ENCODE measurements at places on chromosomes 2 and 18. TPM values are rescaled to one million over a fixed set of nuclear protein-coding genes. Genes with fewer than 3 reads are reported as not detected.

DNA sequence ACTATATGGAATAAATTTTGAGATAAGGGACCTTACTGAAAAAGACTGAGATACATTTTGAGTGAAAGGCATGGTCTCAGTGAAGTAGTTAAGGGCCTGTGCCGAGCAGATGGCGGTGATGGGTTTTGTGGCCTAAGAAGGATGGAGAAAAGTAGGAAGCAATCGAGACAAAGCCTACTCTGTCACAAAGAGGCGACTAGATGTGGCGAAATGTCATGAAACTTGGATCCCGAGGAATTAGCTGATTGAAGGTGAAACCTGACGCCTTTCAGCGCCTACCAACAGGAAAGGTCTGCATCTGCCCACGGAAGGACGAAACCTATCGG is 558 bp upstream of the CEP192 start:
- H3K27me3 ChIP-seq: no peaks in the 10 kb centered on the region
- H3K36me3 ChIP-seq: no peaks in the 10 kb centered on the region
- peak overlapping the region; percentile 97 for H3K4me3 ChIP-seq

DNA sequence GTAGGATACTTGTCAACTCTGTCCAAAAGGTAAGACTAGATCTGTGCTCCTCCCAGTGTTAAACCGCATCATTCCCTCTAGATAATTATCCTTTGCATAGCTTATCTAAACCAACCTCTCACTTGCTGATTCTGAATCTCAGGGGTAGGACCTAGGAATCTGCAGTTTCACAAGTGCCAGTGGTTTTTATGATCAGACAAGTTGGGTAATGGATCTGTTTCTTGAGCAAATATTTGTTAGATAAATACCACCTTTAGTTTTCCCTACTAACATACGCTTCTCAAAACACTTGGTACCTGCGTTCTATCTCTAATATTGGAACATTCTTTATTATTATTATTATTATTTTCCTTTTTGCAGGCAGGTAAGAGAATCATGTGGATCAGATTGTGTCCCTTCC is 439.9 kb downstream of the PTPRM start:
- no peaks in the 10 kb centered on the region for H3K4me1 ChIP-seq
- DNase-seq: no peak
- H3K27ac ChIP-seq: no peak overlapping the region
- H3K36me3 ChIP-seq: no peaks in the 10 kb centered on the region

- no peaks in the 10 kb centered on the region for H3K27me3 ChIP-seq
- no peak overlapping the region for H3K27ac ChIP-seq
- no peaks in the 10 kb centered on the region for H3K36me3 ChIP-seq
- DNase-seq: no peak
- no peak overlapping the region for H3K4me3 ChIP-seq
Measured at GRCh38 chr2:181770150-181770549, 89.8 kb upstream of the NEUROD1 start.

MAL gene
- not detected for total RNA-seq

RNASEH1 gene
- total RNA-seq: 24.2 TPM

All from B cell (primary cell).